ENCODE measurements at places on chromosomes 3 and 15.

DNA sequence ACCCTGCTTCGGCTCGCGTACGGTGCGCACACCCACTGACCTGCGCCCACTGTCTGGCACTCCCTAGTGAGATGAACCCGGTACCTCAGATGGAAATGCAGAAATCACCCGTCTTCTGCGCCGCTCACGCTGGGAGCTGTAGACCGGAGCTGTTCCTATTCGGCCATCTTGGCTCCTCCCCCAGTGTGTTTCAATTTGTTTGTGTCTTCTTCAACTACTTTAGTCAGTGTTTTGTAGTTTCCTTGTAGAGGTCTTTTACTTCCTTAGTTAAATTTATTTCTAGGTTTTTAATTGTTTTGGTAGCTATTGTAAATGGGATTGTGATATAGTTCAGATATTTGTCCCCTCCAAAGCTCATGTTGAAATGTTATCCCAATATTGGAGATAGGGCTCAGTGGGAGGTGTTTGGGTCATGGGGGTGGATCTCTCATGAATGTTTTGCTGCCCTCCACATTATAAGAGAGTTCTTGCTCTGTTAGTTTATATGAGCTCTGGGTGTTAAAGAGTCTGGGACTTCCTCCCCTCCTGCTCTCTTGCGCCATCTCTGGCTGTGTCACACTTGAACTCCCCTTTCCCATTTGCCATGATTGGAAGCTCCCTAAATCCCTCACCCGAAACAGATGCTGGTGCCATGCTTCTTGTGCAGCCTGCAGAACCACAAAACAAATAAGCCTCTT is 304.4 kb downstream of the DOCK3 start:
- H3K4me3 ChIP-seq: no peak overlapping the region
- H3K4me1 ChIP-seq: no peaks in the 10 kb centered on the region
- no peaks in the 10 kb centered on the region for H3K27me3 ChIP-seq

GRCh38 chr3:187454085-187454815 is 86.1 kb downstream of the RTP4 start:
- no peak overlapping the region for H3K27ac ChIP-seq
- DNase-seq: no peak
- H3K36me3 ChIP-seq: no peaks in the 10 kb centered on the region
- H3K27me3 ChIP-seq: no peaks in the 10 kb centered on the region
- H3K4me3 ChIP-seq: no peak overlapping the region

GRCh38 chr3:39744746-39745145 is 64.7 kb upstream of the MYRIP start:
- no peaks in the 10 kb centered on the region for H3K27me3 ChIP-seq
- H3K4me1 ChIP-seq: no peaks in the 10 kb centered on the region
- no peak overlapping the region for H3K27ac ChIP-seq
- no peak overlapping the region for H3K4me3 ChIP-seq
- H3K36me3 ChIP-seq: no peaks in the 10 kb centered on the region

DNA sequence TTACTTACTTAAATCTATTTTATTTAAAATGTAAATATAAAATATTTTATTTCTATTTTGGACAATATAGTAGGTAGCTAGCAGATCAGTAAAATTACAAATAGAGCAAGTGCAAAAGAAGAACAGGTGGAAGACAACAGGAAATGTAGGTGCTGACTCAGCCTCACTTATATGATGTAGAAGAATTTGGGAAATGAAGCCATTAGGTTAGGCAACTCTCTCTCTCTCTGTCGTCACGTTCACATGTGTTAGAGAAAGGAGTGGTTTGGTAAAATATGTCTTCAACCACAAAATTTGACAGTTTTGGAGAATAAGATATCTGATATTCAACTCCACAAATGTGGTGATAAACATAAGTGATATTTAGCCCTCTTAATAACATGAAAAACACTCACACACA is 532.5 kb upstream of the KCNMB2 start:
- DNase-seq: no peak
- H3K27ac ChIP-seq: no peak overlapping the region
- H3K27me3 ChIP-seq: no peaks in the 10 kb centered on the region
- H3K4me3 ChIP-seq: no peak overlapping the region

DNA sequence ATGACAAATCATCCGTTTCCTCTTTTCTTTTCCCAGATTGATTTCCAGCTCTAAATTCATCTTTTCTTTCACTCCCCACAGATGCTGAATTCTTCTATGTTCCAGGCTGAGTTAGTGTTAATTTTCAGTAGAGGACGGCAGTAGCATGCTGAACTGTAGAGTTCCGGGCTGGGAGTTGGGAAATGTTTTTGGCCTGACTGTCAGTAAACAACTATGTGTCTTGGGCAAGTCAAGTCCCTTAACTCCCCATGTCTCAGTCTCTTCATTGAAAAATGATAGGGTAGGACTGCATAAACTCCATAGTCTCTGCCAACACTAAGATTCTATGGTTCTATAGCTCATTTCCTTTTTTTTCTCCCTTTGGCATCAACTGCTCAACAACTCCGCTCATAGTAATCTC is 333.9 kb downstream of the TIGIT start:
- no peaks in the 10 kb centered on the region for H3K36me3 ChIP-seq
- no peaks in the 10 kb centered on the region for H3K27me3 ChIP-seq
- no peak overlapping the region for H3K4me3 ChIP-seq

GRCh38 chr3:141942006-141942405 is 65.6 kb downstream of the ATP1B3 start:
- H3K4me1 ChIP-seq: peaks cover 4% of the 10 kb centered on the region
- no peak for DNase-seq
- H3K27ac ChIP-seq: no peak overlapping the region
- H3K4me3 ChIP-seq: no peak overlapping the region
- H3K36me3 ChIP-seq: no peaks in the 10 kb centered on the region
- H3K27me3 ChIP-seq: no peaks in the 10 kb centered on the region

Measured in upper lobe of right lung (tissue), 1 donor.